GM04504 (cell line): ENCODE measurements at places on chromosomes 4 and X.
A peak's percentile ranks its signal among the peaks of the same experiment; 100 is the strongest.

- no peak for DNase-seq
Measured at GRCh38 chrX:57651169-57651919, 28.7 kb downstream of the NLRP2B start.

DNA sequence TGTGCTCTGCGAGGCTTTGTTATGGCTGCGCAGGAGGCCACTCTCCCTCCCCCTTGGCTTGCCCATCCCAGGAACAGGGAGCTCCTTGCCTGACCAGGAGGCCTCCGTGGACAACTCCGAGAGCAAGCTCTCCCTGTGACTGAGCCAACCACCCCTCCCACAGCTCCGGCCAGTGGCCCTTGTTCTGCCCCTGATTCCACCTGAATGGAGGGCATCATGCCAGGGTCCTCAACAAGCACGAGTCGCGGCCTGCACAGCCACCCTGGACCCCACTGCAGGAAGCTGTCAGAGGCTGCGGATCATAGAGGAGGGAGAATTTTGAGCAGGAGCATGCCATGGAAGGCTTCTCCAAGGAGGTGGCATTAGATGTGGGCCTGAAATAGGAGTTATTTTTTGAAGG lies 44.8 kb upstream of the GRPEL1 start:
- no peak for DNase-seq

- DNase-seq = peak; percentile 24
Measured at GRCh38 chr4:124804584-124804983, 92.1 kb upstream of the ANKRD50 start.

- DNase-seq = no peak
Measured at GRCh38 chr4:80361329-80361900, 25.9 kb downstream of the CFAP299 start.

GRCh38 chrX:19718642-19719041 lies 168.8 kb downstream of the SH3KBP1 start:
- no peak for DNase-seq

DNA sequence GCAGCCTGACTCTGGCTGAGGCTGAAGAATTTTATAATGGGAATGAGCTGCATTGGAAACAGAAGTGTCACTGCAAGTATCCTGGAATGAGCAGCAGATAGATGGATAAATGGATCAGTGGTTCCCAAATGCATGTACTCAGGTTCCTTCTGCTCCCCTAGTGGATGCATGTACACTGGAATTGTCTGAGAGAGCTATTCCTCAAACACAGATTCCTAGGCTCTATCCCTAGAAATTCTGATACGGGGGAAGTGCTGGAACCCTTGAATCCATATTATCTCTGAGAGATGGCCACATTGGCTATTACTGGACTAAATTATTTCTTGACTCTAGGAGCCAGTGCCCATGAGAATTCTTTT lies 64.8 kb downstream of the TMEM131L start:
- no peak for DNase-seq
